Activated CD4-positive, alpha-beta T cell treated with anti-CD3 and anti-CD28 coated beads, Interleukin-2, amount 50 U/mL, for 24 hours (primary cell): ENCODE measurements at places on chromosomes 1 and 21.

DNA sequence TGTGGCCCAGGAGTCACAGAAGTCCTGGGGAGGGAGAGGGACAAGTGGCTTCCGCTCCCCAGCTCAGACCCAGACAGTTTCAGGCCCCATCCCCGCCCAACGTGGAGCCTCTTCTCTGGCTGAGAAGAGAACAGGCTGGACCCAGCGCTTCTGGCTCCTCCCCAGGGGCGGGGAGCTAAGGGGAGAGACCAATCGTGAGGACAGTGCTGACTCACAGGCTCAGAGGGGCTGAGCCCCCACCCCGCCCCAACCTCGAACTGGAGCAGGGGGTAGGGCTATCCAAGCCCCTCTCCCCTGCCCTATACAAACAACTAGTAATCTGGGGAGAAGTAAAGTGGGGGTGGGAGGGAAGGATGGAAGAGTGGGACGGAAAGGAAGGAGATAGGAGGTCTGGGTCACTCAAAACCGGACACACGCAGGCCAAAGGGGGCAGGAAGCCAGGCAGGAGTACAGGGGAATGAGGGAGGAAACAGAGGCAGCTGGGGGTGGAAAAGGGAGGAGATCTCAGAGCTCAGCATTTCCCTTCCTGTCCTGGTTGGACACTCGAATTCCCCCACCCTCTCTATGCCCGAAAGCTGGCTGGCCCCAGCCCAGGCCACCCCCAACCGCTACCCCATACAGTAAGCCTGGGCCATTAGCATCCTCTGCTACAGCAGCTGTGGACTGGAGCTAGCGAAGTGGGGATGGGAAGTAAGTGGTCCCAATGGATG lies at the start of gene SHC1:
Gene SHC1, minus strand, starts transcription at position 117 of the 710 bp plus-strand sequence. CDS start 221 bp downstream, outside the sequence.
- DNase-seq = no peak

- DNase-seq = no peak
Measured at GRCh38 chr1:168871531-168871930, 142.5 kb upstream of the DPT start.

GRCh38 chr1:10962483-10962882 lies 50.0 kb upstream of the TARDBP start:
- DNase-seq = no peak

- DNase-seq = no peak
Measured at GRCh38 chr1:166273618-166274017, 106.8 kb upstream of the FAM78B start.

DNA sequence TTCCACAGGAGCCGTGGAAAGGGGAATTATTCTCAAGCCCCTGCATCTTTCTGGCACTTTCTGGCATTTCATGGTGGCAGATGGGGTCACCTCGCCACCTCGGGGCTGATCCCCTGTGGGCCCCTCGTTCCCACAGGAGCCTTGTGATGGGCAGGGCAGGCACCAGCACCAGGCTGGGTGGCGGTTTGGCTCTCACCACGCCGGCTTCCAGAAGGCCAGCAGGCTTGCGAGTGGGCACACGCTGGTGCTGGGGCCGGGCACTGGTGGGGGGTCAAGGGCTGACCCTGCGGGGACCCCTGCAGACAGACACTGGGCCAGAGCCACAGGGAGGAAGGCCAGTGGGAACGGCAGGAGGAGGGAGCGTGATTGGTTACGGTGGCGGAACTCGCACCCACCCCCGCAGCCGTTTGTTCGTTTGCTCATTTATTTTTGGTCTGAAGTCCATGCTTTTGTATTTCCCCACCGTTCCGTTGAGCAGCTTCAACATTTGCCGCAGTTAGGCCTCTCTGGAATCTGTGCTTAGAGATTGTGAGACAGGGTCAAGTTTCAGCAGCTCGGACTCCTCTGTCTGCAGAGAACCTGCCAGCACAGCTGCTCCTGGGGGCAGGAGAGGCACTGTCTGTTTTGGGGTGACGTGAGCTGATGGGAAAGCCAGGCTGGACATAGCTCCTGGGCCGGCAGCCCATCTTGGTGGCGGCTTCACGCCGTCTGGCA lies 5.3 kb downstream of the COL18A1 start:
- DNase-seq = no peak

DNA sequence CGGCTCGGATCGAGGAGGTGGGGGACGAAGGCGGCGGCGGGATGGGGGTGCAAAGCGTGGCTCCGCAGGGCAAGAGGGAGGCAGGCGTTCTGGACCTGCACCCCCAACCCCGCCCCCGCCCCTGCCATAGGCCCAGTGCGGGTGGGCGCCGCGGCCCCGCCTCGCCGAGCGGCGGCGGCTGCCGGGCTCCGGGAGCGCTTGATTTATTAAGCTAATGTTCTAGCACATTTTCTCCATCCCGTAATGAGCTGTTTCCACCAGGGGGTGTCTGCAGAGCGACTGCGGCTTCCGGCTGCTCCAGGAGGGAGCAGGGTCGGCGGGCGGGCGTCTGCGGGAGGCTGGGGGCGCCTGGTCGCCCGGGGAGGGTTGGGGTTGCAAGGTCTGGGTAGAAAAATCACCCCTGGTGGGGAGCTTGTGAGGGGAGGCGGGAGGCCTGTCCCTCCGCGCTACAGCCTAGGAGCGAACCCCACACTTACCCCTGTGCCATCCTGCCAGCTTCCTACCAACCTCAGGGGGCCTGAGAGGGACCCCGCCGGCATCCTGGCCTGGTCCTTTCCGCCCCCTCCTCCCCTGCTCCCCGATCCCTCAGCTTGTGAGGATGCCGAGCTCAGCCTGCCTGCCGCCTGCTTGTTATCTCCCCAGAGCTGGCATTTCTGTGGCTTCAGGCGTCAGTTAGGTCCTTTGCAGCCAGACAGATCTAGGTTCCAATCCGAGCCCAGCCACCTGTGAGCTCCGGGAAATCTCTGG lies 48.5 kb upstream of the ACOT11 start:
- DNase-seq = no peak

GRCh38 chr1:166884040-166884642 lies 8.1 kb upstream of the TADA1 start:
- peak; percentile 4 for DNase-seq

GRCh38 chr1:61259379-61260148 lies 177.2 kb downstream of the NFIA start:
- DNase-seq = no peak

DNA sequence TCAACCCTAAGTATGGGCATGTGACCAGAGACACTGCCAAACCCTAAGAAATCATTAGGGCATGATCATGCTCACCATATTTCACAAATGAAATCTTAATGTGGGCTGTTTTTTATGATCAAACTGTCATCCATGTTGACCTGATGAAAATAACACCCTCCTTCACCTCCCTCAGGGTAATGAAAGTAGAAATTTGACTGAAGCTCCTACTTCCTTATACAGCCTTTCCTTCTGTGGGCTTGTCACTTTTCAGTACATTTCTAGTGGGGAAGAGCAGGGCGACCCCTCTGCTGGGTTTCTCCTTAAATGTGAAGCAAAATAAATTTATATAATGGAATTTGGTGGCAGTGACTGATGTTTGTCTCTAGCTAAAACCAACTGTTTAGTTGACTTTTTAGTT lies 25.9 kb downstream of the IVNS1ABP start:
- no peak for DNase-seq

- DNase-seq = no peak
Measured at GRCh38 chr1:156390469-156391365, 21.7 kb downstream of the RHBG start.

GRCh38 chr1:48498096-48498791 lies 26.2 kb upstream of the SPATA6 start:
- peak; percentile 53 for DNase-seq
